ENCODE measurements at places on chromosomes 12 and 14. TPM values are rescaled to one million over a fixed set of nuclear protein-coding genes. Genes with fewer than 3 reads are reported as not detected.

DNA sequence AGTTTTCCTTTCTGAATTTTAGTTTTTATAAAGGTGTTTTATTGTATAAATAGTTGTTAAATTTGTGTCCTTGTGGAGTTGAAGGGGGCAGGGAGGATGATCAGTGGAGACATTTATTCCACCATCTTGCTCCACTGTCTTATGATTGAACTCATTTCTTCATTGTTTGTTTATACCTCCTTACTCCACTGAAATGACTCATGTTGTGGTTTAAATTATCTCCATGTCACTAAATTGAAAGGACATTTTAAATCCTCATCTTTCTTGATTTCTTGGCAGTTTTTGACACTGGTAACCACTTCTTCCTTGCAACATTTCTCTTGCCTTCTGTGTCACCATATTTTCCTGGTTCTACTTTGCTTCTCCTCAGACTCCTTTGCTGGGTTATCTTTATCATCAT, 23.6 kb upstream of the FERMT2 start:
- no peak overlapping the region for H3K27ac ChIP-seq
- no peaks in the 10 kb centered on the region for H3K4me1 ChIP-seq
- no peaks in the 10 kb centered on the region for H3K27me3 ChIP-seq
- no peak overlapping the region for H3K4me3 ChIP-seq
- H3K36me3 ChIP-seq: no peaks in the 10 kb centered on the region

DNA sequence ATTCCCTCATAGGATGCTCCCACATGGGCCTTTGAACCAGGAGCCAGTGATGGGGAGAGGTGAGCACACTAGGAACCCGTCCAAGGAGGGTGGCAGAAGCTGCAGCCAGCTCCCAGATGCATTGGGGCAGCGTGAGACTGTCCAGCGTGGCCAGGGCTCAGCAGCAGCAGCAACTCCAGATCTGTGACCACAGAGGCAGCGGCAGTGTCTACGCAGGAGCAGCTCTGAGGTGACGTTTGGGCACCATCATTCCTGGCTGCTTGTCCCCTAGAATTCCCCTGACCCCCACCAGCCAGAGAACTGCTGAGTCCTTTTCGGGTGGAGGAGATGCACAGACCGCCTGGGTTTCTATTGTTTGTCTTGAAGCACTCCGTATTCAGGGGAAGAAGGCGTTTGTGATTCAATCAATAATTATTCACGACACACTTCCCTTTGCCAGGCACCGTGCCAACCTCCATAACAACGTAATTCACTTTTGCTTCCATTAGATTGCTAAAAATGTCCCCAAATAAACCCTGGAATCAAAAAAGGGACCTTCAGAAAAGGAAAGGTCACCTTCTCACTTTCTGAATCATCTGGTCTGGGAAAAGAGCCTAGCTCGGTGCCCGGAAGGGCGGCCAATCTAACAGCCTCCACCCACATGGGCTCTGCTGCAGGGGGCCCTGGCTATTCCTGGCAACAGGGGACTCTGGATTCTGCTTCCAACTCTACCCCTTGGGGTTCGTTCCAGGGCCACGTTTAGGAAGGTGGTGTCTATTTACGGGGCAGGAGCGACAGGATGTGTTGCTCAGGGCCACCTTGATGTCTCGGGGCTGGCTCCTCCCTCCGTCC, 11.4 kb upstream of the BDKRB2 start:
- no peaks in the 10 kb centered on the region for H3K36me3 ChIP-seq
- no peak overlapping the region for H3K4me3 ChIP-seq
- H3K27ac ChIP-seq: no peak overlapping the region

GRCh38 chr14:61860294-61860918, 98.2 kb downstream of the SNAPC1 start:
- H3K27ac ChIP-seq: no peak overlapping the region
- H3K36me3 ChIP-seq: no peaks in the 10 kb centered on the region
- H3K4me3 ChIP-seq: no peak overlapping the region

- H3K27me3 ChIP-seq: no peaks in the 10 kb centered on the region
- H3K4me3 ChIP-seq: no peak overlapping the region
These were observed 36.0 kb upstream of the TDRD9 start for GRCh38 chr14:103892247-103892646.

- DNase-seq: no peak
- H3K27me3 ChIP-seq: peaks cover 69% of the 10 kb centered on the region
- peak overlapping the region; percentile 12 for H3K4me3 ChIP-seq
These were observed 2.2 kb downstream of the PRMT8 start for GRCh38 chr12:3493043-3493858.

DNA sequence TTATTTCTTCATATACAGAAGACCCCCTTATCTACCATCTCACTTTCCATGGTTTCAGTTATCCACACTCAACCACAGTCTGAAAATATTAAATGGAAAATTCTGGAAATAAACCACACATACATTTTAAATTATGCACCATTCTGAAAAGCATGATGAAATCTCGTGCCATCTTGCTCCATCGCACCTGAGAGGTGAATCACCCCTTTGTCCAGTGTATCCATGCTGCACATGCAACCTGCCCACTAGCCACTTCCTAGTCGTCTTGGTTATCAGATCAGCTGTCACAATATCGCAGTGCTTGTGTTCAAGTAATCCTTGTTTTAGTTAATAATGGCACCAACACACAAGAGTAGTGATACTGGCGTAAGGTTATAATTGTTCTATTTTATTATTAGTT, 145.7 kb downstream of the C12orf42 start:
- no peak for DNase-seq
- H3K4me3 ChIP-seq: no peak overlapping the region
- H3K27me3 ChIP-seq: no peaks in the 10 kb centered on the region
- H3K27ac ChIP-seq: no peak overlapping the region
- no peaks in the 10 kb centered on the region for H3K4me1 ChIP-seq
- no peaks in the 10 kb centered on the region for H3K36me3 ChIP-seq

DNA sequence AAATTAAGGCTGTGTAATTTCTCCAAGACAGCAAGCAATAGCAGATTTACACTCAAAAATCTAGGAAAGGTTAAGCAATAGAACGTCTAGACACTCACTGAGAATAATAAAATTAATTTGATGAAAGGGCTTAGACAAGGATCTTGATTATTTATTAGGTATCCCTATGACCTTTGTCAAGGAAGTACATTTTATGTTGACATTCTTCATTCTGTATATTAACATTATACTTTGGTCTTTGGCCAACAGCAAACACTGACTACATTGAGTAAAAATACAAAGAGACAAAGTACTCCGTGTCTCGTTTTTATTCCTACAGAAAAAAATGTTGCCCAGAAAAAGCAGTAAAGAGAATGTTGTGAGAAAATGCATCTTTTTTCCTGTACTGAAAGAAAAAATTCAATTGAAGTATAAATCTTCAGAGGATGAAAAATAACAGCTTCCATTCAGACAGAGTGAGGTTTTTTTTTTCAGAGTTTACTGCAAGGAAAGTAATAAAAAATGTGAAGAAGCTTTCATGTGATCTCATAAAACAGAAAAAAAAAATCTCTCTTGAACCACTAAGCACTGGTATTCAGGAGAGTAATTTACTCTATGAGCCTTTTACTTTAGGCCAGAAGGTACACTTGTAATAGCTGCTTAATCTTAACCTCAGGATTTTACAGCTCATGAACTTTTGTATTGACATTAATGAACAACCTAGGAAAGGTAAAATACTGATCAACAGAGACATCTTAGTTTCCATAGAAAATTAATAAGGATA, 605.0 kb downstream of the FSCB start:
- H3K4me1 ChIP-seq: no peaks in the 10 kb centered on the region
- DNase-seq: no peak
- no peaks in the 10 kb centered on the region for H3K36me3 ChIP-seq
- H3K27ac ChIP-seq: no peak overlapping the region

DNA sequence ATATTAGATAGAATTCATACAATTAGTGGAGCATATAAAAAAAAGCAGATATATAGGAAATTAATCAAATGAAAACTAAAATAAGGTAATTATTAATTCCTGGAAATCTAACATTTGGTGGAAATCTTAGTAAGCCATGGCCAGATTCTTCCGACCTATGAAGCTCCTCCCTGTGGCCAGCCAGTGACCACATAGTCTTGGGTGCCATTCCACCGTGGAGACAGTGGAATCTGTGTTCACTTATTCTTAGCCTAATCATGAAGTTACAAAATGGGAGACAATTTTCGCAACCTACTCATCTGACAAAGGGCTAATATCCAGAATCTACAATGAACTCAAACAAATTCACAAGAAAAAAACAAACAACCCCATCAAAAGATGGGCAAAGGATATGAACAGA, 241.9 kb upstream of the FLRT2 start:
- no peak overlapping the region for H3K4me3 ChIP-seq
- H3K27me3 ChIP-seq: no peaks in the 10 kb centered on the region

DNA sequence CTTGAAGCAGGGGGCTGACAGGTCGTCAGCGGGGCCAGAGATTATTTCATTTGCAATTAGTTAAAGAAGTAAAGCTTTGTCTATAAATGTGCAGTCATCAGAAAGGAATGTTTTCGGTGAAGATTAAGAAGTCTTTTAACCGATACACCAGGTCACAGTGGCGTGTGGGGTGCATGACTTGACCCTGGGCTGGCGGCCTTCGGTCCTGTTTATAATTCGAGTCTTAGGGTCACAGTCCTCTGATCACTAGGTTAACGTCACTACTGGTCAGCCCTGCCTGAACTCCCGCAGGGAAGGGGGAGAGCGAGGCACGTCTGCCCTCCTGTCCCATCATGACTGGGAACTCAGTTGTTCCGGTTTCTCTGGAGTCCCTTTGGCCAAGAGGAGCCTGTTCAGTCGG, 5.0 kb upstream of the C14orf180 start:
- H3K4me1 ChIP-seq: no peaks in the 10 kb centered on the region
- H3K36me3 ChIP-seq: no peaks in the 10 kb centered on the region
- H3K27me3 ChIP-seq: no peaks in the 10 kb centered on the region
- no peak overlapping the region for H3K4me3 ChIP-seq
- no peak overlapping the region for H3K27ac ChIP-seq
- no peak for DNase-seq

DNA sequence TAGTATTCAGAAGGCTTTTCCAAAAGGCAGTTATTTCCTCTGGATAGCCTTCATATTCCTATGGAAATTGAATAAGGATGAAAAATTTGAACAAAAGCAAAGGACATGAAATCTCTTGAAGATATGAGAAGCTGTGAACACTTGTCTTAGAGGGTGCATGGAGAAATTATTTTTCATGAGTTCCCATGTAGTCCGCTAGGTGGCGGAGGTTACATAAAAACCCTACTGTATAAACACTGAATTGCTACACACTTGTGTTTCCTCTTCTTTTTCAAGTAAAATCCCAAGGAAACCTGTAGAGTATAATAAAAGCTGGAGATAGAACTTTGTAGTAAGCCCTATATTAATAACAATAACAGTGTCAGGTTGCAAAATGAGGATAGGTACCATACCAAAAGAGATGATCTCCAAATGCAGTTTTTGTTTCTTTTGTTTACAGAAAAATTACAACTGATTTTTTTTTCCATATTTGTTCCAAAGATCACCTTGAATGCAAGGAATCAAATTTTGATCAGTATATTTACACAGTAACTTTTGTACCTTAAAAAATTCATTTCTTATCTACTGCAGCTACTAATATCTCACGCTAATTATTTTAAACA, 37.8 kb upstream of the OR4E1 start:
- no peak for DNase-seq
- no peaks in the 10 kb centered on the region for H3K4me1 ChIP-seq
- H3K27me3 ChIP-seq: no peaks in the 10 kb centered on the region
- H3K4me3 ChIP-seq: no peak overlapping the region
- no peak overlapping the region for H3K27ac ChIP-seq

GRCh38 chr12:234891-235415, 21.0 kb upstream of the SLC6A12 start:
- H3K27me3 ChIP-seq: no peaks in the 10 kb centered on the region
- H3K4me1 ChIP-seq: peaks cover 4% of the 10 kb centered on the region
- DNase-seq: no peak
- H3K36me3 ChIP-seq: no peaks in the 10 kb centered on the region
- H3K27ac ChIP-seq: no peak overlapping the region

- no peaks in the 10 kb centered on the region for H3K27me3 ChIP-seq
- H3K4me3 ChIP-seq: no peak overlapping the region
- peaks cover 6% of the 10 kb centered on the region for H3K36me3 ChIP-seq
- H3K27ac ChIP-seq: no peak overlapping the region
- DNase-seq: no peak
These were observed 5.8 kb downstream of the NR4A1 start for GRCh38 chr12:52056801-52057637.

GRCh38 chr12:9810671-9811070, 16.6 kb upstream of the KLRF1 start:
- H3K27ac ChIP-seq: no peak overlapping the region
- H3K4me1 ChIP-seq: no peaks in the 10 kb centered on the region
- no peak overlapping the region for H3K4me3 ChIP-seq
- no peaks in the 10 kb centered on the region for H3K27me3 ChIP-seq
- H3K36me3 ChIP-seq: no peaks in the 10 kb centered on the region

- DNase-seq: no peak
- peaks cover 5% of the 10 kb centered on the region for H3K36me3 ChIP-seq
- H3K4me1 ChIP-seq: no peaks in the 10 kb centered on the region
- H3K4me3 ChIP-seq: no peak overlapping the region
- no peaks in the 10 kb centered on the region for H3K27me3 ChIP-seq
These were observed 109.9 kb downstream of the NCOR2 start for GRCh38 chr12:124457287-124458219.

- DNase-seq: no peak
- no peaks in the 10 kb centered on the region for H3K36me3 ChIP-seq
- H3K27me3 ChIP-seq: no peaks in the 10 kb centered on the region
- H3K27ac ChIP-seq: no peak overlapping the region
- H3K4me3 ChIP-seq: no peak overlapping the region
- H3K4me1 ChIP-seq: peaks cover 7% of the 10 kb centered on the region
These were observed 156.5 kb upstream of the EEA1 start for GRCh38 chr12:93085383-93086287.

GRCh38 chr14:60515511-60516289, 6.8 kb downstream of the SIX6 start:
- peak overlapping the region; percentile 51 for H3K4me3 ChIP-seq
- peaks cover 67% of the 10 kb centered on the region for H3K27me3 ChIP-seq
- DNase-seq: no peak
- peaks cover 12% of the 10 kb centered on the region for H3K4me1 ChIP-seq
- H3K27ac ChIP-seq: no peak overlapping the region
- H3K36me3 ChIP-seq: no peaks in the 10 kb centered on the region

DNA sequence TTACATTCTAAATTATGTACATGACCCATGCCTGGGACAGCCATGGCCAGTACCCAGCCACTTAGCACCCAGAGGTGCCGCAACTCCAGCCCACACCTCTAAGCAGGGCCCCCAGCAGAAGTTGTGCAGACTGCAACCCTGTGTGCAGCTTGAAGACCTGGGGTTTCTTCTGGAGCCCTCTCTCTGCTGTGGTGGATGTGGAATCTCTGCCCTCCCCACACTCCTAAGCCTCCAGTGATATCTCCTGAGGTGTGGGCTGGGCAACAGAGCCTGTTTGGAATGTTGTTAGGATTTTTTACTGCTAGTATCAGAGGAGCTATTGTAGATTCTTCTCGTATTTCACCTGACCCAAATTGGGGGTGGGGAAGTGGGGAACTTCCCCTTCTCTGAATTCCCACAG, 59.4 kb upstream of the TUNAR start:
- H3K4me3 ChIP-seq: no peak overlapping the region
- H3K4me1 ChIP-seq: peaks cover 23% of the 10 kb centered on the region
- H3K36me3 ChIP-seq: no peaks in the 10 kb centered on the region
- no peaks in the 10 kb centered on the region for H3K27me3 ChIP-seq

- H3K4me1 ChIP-seq: peaks cover 3% of the 10 kb centered on the region
- H3K27ac ChIP-seq: no peak overlapping the region
- H3K27me3 ChIP-seq: no peaks in the 10 kb centered on the region
- DNase-seq: no peak
These were observed 208.7 kb downstream of the AEBP2 start for GRCh38 chr12:19647806-19648556.

TMEM63C gene
- total RNA-seq: 7.0 TPM

TPPP2 gene
- not detected for total RNA-seq

NRDE2 gene
- total RNA-seq: 10.7 TPM

CLEC1A gene
- total RNA-seq: not detected

CCDC175 gene
- total RNA-seq: 0.19 TPM

RAD9B gene
- total RNA-seq: not detected
